ENCODE measurements at places on chromosomes 11 and 22.

GRCh38 chr11:44110231-44110679 is 14.8 kb downstream of the EXT2 start:
- DNase-seq = peak; percentile 53

DNA sequence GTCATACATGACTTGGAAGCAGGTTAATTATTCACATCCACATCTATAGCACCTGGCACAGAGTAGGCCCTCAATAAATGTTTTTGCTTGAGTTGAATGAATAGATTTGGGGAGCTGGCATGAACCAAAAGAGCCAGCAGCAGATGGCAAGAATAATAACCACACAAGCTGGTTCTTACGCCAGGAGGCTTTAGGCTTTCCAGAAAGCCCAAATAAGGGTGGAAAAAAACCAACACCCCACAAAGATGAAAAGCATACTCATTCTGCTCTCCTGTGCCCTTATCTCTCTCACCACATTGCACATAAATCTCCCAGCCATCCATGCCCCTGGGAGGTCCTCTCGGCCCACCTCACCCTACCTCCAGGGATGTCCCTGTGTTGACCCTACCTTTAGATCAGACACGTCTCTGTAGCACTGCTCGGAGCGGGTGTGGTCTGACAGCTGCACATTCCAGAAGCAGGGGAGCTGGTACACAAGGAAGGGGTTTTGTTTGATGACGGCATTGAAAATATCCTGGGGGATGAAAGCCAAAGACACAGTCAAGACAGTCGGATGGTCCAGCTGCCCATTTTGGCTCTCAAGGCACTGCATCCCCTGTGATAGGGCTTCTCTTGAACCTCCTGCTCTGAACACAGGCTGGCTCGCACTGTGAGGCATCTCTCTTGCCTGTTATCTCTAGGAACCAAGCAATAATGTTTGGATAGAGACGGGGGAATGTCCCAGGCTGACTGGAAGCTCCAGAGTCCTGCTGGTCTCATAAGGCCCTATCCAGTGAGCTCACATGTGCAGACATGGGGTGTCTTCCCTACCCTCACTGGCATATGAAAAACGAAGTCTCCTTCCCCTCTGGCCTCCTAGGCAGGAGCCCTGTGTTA is 323.6 kb upstream of the SYN3 start:
- no peak for DNase-seq

DNA sequence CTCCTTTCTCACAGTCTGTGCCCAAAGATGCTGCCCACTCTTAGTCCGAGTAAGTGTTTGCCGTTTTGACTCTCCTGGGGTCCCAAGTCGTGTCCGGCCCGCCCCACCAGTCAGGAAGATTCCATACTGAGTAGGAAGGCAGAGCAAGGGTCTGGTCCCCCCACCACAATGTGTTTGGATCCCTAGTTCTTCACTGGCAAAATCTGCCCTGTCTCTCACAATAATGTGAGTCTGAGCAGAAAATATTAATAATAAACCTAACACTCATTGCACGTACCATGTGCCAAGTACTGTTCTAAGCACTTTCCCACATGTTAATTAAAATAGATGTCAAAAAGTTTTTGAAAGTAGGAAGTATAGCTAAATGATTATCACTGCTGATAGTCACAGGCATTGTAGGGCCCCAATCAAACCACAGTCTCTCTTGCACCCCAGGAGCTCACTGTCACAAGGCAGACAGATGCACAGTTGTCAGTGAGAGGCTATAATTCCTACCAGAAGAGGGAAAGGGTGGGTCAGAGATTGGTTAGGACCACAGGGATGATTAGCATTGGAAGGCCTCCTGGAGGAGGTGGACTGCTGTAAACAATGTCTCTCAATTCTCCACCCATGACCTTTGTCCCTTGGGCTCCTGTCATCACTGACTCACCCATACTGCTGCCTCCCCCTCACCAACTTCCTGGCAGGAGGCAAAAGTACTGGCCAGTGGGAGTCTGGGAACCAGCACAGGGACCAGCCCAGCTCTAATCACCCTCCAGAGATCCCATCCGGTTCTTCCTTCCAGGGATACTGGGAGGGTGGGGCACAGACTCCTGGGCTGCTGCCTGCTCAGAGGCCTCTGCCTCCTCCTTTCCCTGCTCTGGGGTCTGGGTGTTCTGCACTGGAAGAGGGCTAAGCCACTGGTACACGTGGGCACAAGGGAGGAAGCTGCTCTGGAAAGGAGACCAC is 1.0 kb upstream of the POLD4 start:
- DNase-seq = no peak

- DNase-seq = no peak
These were observed 33.7 kb upstream of the IGSF9B start for GRCh38 chr11:133990501-133990900.

- peak; percentile 38 for DNase-seq
These were observed 11.9 kb upstream of the MDK start for GRCh38 chr11:46369458-46370152.

DNA sequence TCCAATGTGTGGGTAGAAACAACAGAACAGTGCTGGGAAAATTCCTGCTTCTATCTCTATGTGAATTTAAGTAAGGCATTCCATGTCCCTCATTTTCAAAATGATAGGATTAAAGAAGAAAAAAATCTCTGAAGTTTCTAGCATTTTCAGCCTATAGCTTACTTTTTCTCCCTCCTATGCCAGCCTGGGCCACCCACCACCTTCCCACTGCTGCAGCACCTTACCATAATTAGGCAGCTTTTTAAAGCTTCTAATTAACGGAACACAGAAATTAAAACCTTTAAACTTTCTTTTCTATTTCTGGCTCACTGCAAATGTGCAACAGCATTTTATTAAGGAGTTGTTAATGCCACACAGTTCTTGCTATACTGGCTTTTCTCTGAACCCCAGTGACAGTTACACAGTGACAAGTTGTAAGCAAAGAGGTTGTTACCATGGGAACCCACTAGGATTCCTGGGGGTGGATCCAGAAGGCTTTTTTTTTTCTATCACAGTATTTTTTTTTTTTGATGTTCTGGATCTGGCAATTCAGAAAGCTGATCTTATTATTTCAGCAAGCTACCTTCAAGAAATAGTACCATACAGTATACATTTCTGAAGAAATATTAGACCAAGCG is 20.2 kb downstream of the CELF1 start:
- DNase-seq = no peak

DNA sequence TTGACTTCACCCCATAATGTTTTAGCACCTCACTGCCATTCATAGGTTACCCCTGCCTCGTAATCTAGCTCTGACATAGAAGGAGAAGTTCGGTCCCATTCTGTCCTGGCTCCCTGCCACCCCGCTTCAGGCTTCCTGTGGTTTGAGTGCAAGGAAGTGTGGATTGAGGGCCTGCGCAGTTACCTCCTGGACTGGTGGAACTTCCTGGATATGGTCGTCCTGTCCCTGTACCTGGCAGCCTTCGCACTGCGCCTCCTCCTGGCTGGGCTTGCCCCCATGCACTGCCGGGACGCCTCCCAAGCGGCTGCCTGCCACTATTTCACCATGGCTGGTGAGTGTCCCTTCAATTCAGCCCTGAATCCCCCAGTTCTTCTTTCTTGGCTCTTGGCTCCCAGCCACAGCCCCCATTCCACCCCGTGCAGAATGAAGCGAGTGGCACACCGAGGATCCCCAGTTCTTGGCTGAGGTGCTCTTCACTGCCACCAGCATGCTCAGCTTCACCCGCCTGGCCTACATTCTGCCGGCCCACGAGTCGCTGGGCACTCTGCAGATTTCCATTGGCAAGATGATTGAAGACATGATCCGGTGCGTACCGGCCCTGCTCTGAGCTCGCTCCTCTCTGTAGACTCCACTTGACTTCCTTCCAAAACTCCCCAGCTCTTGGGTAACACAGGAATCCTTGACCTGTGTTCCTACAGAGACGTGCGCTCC is 15.4 kb downstream of the ART5 start:
- no peak for DNase-seq

DNA sequence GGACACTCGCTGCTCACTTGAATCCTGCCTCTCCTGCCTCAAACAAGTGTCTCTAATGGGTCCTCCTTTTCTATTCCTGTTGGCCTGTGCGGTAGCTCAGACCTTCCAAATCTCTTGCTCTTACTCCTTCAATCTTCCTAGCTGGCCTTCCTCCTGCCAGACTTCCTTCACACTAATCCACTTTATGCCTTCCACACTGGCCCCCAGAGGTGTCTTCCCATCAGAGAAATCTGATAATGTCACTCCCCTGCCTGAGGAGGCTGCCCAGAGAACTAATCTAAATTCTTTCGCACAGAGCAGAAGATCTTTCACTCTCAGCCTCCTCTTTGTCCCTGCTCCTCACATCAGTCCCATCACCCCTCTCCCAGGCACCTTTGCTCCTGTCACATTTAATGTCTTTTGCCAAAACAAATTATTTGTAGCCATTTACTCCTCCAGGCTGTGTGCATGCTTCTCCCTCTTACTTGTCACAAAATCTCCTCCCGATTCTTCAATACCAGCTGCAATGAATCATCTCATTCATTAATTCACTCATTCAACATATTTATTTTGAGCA is 175.7 kb downstream of the MAML2 start:
- no peak for DNase-seq

GRCh38 chr22:44519886-44520285 is 21.9 kb upstream of the RTL6 start:
- peak; percentile 68 for DNase-seq

- DNase-seq = peak; percentile 73
These were observed 35.9 kb upstream of the PRDM11 start for GRCh38 chr11:45110562-45110961.

DNA sequence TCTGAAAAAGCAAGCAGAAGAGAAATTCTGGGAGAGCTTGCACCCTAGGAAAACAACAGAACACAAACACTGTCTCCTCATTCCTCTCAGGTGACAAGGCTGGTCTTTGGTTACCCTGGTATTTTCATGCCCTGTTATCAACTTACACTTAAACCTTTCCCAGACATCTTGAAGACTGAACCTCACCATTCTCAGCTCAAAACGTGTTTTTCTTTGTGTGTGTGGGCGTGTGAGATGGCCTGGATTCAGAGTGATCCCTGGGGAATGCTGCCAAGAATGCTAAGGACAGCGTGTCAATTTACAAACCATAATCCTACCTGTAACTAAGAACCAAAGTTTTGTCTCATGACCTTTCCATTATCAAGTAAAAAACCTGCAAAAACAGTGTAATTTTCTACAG is 33.3 kb downstream of the ELF5 start:
- no peak for DNase-seq

DNA sequence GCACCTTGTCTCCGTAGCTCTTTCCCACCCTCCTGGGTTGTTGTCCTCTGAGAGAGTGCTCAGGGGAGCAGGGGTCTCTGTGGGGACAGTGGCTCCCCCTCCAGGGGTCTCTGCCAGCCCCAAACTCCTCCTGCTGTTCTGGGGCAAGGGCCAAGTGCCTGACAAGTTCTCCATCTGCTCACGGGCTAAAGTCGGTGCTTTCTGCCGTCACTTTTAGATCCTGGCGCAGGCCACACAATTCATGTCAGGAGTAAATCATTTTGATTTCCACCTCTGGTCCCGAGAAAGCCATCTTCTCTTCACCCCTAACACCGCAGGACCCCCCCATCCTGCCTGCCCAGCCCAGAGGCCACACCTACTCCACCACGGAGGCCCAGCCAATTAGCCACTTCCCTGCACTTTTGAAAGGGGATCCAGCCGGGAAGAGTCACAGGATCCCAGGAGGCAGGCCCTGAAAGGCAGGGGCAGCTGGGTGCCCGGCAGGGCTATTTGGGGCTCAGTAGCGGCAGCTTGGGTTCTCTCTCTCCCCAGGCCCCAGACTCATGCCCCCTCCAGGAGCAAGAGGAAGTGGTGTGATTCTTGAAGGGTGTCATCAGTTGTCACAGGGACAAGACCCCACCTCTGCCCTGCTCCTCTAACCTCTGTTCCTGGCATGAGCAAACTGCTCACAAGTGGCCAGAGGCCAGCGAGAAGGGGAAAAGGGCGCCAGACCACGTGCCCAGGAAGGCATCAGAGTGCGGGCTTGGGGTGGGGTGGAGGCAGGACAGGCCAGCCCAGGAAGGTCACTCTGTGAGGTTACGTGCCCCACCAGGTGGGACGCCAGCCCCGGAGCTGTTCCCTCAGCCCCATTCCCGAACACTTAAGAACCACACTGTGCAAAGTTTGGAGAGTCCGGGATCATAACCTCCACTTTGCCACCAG is 1.3 kb downstream of the MACROD1 start:
- DNase-seq = no peak

- no peak for DNase-seq
These were observed 231.6 kb upstream of the UBASH3B start for GRCh38 chr11:122423886-122424285.

DNA sequence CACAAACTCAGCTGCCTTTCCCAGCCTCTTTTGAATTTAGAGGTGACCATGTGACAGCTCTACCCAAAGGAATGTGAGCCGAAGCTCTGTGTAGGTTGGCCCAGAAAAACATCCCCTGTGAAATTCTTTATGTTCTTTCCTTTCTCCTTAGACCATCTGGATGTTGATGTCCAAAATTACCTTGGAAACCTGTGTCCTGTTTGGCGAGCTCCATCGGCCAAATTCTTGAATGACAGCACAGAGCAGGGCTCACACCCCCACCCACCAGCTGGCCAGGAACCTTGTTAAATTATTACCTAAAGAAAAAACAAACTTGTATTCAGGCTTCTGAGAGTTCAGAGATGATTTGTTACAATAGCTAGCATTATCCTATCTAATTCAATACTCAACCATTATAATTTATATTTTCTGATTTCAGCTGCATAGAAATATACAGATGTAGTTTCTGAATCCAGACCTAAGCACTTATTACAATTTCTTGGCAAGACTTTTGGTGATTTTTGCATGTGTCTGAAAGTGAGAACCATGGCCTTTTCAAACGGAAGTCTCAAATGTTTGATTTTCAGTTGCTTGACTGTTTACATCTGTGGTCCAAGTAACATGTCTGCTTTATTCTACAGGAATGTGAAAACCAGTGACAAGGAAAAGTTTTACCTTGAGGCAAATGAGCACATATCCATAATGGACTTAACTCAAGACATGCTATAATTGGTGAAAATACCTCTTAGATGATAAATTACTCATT is 554.2 kb downstream of the NTM start:
- DNase-seq = no peak

GRCh38 chr11:119669487-119669886 is 59.5 kb downstream of the NECTIN1 start:
- no peak for DNase-seq

DNA sequence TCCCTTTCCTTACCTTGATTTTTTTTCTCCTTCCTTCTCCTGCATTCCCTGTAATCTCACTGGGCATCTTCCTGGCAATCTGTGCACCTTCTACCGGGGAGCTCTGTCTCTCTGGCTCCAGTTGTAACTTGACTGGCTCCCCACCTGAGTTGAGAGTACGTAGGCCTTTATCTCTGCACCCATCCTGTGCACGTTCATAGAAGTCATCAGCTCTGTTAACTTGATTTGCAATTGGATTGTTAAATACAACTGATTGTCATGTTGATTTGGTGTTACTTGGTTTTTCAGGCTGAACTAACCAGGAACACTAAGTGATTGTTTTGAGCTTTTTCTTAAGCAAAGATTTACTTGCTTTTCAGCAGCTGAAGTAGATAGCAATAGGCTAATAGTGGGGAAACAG is 11.8 kb downstream of the SWAP70 start:
- no peak for DNase-seq

GRCh38 chr22:26522012-26522411 is 9.7 kb upstream of the TFIP11 start:
- DNase-seq = no peak
